ENCODE measurements at places on chromosomes 1 and 21.

GRCh38 chr21:37389456-37389855 lies 22.9 kb downstream of the DYRK1A start:
- no peak for DNase-seq

DNA sequence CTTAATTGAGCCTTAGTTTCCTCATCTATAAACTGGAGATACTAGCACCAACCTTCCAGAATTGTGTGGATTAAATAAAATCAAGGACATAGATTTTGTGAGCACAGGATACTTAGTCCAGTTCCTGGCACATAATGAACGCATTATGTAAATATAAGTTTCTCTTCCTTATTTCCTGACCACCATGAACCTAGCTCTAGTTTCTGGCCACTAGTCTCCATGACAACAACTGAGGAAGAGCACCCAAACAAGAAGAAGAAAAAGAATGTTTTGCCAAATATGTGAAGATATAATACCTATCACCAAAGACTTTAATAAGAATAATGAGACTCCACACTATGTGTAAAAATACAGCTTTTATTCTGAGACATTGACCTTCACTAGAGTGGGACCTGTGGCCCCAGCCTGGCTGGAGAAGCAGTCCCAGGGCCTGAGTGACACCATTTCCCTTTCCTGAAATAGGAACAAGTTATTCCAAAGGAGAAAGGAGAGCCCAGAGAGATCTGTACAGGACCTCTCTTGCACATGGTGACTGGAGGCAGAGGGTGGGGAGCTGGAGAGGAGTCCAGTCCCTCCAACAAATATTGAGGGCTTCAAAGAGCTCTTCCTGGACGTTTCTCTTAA lies 940 bp upstream of the USF1 start:
- no peak for DNase-seq

DNA sequence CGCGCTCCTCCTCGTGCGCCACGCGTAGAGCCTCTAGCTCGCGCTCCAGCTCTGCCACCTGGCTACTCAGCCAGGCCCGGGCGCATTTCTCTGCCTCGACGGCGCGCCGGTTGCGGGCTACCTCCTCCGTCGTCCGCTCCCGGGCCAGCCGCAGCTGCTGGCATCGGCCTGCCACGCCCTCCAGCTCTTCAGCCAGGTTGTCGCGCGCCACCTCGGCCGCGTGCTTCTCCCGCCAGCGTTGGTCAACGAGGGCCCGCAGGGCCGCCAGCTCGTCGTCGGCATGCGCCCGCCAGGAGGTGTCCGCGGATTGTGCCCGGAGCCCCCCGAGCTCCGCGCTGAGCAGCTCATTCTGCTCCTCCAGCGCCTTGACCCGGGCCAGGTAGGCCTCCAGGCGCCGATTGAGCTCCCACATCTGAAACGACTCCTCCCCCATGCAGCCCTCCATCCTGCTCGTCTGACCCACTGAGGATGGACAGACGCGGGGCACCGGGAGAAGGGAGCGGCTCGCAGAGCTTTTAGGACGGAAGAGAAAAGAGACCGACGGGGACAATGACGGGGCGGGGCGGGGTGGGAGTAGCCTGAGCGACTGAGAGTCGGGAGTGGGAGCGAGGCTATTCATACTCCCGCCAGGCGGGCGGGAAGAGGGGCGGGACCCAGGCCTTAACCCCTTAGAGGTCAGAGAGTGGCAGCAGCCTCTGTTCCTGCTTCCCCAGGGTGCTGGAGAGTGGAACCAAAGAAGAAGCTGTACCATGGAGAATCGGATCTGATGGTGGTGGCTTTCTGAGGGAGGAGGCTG lies at the start of gene NES:
Gene NES (minus strand): TSS at position 588 of the 796 bp plus-strand sequence. CDS start 143 bp downstream, at position 445.
- no peak for DNase-seq

DNA sequence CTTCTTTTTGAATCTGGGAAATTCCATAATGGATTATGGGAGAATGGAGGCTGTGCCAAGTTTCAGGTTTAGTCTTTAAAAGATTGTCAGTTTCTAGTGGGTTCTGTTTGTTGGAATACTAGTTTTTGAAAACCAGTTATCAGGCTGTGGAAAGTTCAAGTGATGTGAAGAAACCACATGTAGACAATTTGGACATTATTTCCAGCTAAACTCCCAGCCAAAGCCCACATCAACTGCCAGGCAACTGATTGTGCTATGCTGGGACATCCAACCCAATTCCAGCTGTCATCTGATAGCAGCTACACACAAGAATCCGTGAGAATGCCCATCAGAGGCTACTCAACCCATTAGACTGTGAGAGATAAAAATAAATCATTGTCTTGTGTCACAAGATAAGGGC lies 546.1 kb upstream of the ADAMTS5 start:
- DNase-seq = no peak

- DNase-seq = no peak
Measured at GRCh38 chr1:41322835-41323234, 38.4 kb upstream of the FOXO6 start.

DNA sequence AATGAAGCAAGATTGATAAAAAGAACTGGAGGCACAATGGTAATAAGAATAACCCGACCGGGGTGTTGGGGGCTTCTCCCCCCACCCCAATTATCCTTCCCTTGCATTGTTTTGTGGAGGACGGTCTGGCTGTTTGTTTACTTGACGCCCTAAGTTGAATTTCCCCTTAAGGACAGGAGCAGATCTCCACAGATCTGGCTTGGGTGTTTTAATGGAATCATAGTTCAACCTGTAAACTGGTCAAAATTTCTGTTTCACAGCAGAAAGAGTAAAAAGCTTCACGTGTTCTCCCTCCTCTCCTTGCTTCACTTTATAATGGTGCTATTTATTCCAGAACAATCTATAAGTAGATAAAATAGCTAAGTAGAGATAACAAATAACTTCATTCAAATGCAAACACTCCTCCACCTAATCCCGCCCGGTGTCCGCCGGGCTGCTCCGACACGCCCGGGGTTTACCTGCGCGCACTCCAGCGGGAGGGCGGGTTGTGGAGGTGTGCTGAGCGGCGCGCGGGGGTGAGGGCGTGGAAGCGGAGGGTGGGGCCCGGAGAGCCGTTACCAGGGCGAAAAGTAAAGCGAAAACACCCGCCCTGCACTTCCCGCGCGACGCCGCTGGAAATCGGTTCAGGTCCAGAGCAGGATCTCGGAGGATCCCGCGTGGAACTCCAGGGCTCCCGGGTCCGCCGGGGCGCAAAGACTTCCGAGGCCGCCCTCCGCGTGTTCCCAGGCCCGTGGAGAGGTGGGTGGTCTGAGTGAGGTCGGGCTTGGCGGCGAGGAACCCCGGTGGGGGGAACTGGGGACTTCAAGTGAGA lies 2.0 kb upstream of the ATF3 start:
- DNase-seq = no peak

DNA sequence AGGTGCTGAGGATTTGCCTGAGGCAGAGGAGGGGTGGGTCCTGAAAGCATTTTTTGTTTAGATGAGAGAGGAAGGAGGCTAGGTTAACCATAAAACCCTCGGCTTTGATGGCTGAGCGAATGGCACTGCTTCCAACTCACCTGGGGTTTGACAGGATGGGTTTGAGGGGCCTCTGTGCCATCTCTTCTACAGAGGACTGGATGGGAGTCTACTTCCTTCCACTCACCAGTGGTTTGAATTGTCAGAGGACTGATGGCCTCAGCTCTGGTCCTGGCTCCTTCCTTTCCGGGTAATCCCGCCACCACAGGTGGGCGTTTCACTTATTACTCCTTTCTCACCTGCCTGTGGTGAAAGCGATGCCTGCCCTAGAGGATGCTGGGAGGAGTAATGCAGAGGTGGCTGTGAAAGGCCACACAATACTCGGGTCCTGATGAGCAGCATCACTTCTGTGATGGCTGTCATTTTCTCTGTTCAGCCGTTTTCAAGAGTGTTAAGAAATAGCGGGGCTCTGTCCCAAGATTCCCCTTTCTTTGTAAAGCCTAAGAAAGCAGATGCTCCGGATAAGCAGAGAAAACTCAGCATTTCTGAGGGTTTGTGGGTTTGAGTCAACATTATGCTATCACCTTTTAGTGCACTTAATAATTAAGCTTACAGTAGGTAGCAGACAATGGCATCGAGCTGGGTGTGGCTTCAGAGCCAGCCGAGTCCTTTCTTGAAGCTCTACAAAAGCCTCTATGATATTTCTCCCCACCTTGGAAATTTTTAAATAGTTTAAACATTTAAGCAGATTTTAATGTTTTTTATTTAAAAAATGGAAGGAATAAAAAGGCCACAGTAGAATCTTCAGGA lies 220.7 kb downstream of the HLX start:
- DNase-seq = no peak

DNA sequence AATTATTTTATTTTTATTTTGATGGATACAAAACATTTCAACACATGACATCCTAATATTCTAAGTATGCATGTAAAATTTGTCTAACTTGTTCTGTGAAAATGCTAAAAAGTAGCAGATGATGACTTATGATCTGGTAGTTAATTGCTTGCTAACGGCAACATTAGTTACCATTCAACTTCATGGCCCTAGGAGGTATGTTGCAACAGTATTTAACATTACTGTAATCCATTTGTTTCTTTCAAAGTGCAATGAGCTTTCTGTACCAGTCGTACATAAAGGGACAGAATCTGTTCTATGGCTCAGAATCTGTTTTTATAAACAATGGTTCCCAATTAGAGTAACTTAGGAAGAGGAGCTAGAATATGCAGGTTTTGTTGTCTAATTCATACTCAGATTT lies 91.5 kb upstream of the ZNHIT6 start:
- DNase-seq = no peak

DNA sequence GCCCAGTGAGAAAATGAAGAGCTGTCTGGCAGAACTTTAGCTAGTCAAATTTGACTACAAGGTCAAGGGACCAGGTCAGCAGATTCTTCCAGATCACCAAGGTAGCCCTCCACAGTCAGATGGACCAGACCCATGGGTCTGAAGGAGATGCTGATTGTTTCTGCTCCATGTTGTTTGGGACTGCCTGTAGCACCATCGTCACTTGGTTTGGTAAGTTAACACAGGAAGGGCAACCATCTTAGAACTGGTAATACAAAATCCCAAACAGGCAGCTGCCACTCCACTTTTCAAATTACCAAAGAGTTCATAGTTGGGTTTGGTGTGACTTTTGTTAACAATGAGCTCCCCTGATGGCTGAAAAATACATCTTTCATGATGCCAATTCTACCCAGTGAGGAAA lies 9.0 kb downstream of the ITPKB start:
- DNase-seq = no peak

- DNase-seq = peak; percentile 16
Measured at GRCh38 chr1:178964469-178965330, 61.0 kb upstream of the FAM20B start.

DNA sequence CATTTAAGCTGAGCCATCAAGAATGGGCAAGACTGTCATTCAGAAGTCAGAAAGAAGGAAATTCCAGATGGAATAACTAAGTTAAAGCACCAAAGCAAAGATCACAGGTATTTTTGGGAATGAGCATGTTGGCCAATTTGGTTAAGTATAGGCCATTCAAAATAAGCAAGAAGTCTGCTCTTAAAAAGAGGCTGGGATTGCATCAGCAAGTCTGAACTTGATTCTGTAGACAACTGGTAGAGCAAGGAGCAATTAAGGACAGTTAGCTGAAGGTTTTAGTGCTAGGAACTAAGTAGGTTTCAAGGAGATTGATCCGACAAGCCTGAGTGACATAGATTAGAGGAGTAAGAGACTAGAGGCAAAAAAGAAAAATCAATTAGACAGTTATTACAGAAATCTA lies 8.4 kb downstream of the ANKRD45 start:
- no peak for DNase-seq

DNA sequence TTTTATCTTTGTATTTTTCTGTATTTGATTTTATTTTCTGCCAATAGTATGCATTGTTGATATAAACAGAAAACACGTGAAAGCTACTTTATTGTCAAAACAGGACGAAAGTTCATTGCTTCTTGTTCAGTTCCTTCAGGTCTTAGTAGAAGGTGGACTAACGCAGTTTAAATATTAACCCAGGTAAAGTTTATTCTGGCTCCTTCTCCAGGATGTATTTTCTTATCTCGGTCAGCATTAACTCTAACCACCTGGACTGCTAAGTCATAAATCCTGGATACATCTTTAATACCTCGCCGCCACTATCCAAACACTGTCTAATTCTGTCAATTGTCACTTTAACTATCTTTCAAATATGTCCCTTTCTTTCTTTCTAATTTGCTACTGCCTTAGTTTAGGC lies 5.7 kb upstream of the SOAT1 start:
- DNase-seq = no peak

GRCh38 chr1:44812822-44813543 lies 4.7 kb downstream of the BTBD19 start:
- DNase-seq = no peak

DNA sequence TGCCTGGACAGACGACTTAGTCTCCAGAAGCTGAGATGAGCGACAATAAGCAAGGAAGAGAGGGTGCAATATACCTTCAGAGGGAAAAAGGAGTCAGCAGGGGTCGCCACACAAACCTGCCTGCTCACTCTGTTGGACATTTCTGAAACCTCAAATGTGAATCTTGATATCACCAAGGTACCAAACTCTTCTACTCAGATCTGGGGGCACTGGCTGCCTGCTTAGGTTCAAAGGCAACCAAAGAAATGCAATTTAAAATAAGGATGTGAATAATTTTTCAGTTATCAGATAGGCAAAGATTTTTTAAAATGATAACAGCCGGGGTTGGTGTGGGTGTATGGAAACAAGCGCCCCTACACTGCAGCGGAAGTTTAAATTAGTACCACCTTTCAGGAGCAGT lies 164.2 kb downstream of the HIVEP3 start:
- DNase-seq = no peak

DNA sequence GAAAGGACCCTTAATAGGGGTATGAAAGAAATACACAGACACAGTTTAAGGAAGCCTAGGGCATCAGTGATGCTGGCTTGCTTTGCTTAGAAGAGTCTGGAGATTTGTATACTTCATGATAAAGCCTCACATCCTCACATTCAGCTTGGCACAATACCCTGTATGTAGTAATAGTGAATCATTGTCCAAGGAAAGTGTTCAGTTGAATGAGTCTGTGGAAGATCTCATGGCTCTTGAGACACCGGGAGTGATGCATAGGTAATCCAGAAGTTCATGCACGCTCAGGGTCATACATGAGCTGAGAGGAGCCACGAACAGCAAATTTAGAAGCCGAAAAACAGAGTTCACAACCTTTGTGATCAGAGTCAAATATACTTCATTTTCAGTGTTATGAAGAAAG lies 537.2 kb upstream of the TMPRSS15 start:
- DNase-seq = no peak

GRCh38 chr1:25107643-25108010 lies 124.7 kb downstream of the SYF2 start:
- no peak for DNase-seq

DNA sequence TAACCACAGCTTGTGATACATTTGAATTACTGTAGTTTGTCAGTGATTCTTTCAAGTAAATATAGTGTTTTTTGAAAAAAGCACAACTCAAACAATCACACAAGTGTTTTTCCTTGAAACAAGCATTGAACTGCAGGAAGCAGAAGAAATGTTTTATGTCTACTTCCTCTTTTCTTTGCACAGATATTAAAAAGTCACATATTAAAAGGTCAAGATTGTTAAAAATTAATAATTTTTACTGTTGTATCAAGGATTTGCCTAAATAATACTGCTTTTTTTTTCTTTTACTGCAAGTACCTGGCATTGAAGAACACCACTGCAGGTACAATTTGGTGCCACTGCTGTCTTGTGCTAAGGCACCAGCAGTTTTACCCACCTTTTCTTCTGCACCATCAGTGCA lies 214.2 kb upstream of the C1orf105 start:
- no peak for DNase-seq
